ENCODE measurements at places on chromosomes 7 and 10.

DNA sequence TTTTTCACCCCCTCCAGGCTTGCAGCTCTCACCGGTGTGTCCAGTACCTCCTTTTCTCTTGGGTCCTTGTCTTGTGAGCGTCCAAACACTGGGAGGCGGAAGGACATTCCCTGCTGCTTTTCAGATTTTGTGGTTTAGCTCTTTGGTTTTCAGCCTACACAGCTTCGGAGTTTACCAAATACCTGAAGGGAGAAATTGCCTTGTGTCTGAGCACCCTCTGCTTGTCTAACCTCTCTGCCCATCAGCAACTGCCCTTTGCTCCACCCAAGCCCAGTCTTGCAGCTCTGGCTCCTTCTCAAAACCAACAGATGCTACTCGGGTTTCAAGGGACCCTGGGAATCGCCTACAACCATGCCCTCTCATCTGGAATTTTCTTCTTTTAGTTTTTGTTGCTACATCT is 519.1 kb upstream of the IGFBP3 start:
- DNase-seq = no peak

DNA sequence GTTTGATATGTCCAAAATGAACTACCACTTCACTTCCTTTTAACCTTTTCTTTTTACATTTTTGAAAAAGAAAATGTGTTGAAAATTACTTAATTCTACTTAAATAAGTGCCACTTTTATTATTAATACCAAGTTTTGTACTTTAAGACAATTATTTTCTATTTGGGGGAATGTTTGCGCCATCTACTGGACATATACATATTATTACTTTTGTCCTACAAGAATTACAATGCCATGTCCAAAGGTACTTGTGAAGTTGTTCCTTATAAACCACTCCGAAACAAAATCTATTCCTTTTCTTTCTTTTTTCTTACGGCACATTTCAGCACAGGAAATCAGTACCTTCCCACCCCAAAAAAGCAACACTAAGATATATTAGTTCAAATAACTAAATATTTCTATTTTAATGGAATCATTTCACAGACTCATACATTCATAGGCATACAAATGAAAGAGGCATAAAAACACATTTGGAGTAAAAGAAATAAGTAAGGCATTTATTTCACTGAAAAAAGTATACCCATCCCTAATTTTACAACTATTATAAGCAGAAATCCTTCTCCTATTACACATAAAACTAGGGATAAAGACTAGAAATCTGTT is 169.9 kb downstream of the RNF133 start:
- no peak for DNase-seq

DNA sequence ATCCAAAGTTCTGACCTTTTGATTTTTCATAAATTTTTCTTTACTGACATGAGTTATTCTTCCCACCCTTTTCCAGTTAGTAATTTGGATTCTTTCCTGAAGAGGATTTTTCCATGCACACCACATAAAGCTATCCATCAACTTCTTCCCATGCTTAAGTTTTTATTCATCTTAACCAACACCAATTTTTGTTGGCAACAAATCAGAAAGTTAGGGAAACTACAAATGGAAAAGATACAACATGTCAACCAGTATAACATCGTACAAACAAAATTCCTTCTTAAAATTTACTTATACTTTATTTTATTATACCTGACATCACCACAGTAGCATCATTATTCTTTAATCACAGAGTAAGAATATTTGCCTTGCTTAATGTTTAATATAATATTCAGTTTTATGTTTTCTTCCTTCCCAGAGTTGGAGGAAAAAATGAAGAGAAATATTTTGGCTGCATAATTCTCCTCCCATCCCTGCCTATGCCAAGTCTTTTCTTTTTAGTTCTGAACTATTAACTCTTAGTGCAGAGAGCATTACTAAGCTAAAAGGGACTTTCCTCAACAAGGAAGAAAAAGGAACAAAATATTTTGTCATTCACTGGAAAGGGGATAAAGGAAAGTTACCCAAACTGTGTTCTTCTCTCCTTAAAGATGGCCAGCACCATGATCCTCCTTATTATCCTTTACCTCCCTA is 67.5 kb upstream of the MEOX2 start:
- no peak for DNase-seq

DNA sequence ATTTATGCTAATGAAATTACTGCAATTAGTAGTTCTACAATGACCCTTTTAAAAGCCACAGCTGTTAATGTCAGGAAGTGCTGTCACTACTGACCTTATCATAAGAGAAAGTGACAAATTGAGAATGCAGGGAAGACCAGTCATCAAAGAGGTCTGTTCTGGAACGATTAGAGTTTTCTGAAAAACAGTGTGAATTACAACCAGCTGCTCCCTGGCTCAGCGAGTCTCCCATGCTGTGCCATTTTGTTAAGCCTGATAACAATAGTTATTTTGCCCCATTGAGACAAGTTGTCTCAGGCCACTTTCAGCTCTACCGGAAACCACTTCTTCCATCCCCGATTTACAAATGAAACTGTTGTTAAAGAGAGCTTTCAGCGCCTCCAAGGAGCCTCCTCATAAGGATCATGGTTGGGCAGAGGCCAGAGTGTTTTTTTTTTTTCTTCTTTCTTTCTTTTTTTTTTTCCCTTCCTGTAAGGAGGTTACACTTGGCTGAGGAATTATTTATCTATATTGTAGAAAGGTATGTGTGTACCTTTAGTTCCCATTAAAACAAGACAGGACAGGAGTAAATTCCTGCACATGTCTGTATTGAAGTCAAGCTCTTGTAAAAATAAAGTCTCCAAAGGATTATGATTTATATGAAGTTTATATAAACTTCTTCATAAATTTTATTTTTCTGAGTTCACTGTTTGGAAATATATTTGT is 173.6 kb downstream of the CDCA7L start:
- no peak for DNase-seq

- DNase-seq = no peak
These were observed 101.6 kb upstream of the FAM171A1 start for GRCh38 chr10:15472431-15473395.

DNA sequence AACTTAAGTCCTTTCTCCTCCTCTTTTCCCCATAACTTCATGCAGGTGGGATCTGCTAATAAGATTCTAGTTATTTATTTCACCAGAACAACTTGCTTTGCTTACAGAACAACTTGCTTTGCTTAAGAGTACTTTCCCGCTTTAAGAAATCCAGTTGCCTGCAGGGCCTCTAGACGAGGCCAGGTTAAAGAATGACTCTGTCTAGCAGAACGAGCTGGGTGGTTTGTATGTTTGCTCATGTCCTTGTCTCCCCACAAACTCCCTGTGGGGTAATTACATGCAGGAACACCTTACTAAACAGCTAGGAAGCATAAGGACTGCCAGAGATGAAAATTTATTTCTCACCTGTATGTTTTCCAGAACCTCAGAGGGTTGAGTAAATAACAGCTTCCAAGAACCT is 8.8 kb upstream of the FZD8 start:
- no peak for DNase-seq

GRCh38 chr10:43170491-43170890 is 32.2 kb downstream of the CSGALNACT2 start:
- no peak for DNase-seq

DNA sequence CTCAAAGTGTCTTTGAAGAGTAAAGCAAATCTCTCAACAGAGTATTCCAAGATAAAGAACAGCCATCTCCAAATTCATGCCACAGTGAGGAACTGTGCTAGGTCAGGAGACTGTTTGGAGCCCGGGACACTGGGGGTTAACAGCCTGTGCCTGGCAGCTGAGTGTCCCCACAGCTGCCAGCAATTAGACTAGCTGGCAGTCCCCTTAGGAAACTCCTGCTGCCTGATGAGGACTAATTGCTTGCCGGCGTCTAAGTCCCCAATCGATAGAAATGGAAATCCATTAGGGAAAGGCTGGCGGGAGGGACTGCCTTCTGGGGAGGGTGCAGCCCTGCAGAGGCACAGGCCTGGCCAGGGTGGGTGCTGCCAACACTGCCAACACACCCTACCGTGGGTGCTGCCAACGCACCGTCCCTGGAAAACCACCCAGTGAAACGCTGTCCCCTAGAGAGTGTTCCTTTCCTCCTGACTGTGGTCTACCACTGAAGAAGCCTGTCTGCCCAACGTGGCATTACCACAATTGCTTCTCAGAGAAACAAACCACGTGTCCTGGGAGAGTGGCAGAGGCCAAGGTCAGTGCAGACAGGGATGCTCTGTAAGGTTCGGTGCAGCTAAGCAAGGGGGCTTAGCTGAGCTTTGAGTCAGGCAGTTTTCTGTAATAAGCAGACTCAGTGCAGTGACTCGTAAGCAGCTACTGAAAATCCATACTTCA is 60.8 kb downstream of the XRCC2 start:
- no peak for DNase-seq

DNA sequence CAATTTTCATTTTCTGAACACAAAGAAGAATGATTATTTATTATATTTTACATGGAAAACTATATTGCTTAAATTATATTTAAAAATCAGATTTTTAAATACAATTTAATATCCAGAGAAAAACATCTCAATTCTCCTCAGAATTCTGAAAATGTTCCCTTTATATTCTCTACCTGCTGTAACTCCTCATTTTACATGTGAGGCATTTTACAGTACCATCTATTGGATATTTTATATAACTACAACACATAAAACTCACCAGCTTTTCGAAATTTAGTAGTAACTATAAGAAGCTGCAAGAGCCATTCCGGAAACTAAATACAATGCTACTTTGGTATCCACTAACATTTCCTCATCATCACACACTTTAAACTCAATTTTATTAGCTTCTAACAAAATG is 264.6 kb downstream of the DGKB start:
- no peak for DNase-seq
